SHP77 treated with DMSO at 0.1 percent for 48 hours (cell line): ENCODE measurements at places on chromosomes 6 and 20.

DNA sequence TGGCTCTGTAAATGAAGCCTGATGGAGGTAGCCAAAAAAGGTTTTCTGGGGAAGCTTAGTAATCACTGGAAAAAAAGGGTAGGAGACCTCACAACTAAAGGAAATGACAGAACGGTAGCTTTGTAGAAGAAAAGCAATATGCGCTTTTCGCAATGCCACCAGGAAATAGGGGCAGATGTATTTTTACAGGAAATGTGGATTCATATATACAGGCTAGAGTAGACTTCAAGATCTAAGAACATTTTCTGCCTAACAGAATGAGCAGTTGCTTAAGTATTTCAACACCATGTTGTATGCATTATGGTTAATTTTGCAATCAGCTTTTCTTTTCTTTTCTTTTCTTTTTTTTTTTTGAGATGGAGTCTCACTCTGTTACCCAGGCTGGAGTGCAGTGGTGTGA, 219.6 kb downstream of the CD83 start:
- no peak for DNase-seq

DNA sequence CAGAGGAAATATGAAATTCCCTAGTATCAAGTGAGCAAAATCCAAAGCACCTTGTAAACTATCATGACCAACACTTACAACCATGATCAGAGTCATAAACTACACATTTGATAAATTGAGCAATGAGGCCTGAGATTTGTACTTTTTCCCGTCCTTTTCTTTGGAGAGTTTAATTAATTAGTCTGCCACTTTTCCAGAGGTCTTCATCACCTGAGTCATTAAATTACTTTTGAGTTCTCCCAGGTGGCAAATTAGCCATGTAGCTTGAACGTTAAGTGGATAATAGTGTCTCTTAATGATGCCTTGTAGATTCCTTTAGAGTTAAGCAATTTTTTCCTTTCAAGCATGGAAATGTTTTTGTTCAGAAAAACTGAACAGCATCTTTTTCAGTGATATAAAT, 75.6 kb downstream of the RNF217 start:
- no peak for DNase-seq

GRCh38 chr20:5735845-5736510, 14.2 kb upstream of the SHLD1 start:
- peak; percentile 58 for DNase-seq

- no peak for DNase-seq
Measured at GRCh38 chr20:55650657-55651360, 354.5 kb downstream of the CBLN4 start.

- no peak for DNase-seq
Measured at GRCh38 chr20:35269055-35269781, 8.7 kb downstream of the MMP24OS start.

- DNase-seq, result no peak
Measured at GRCh38 chr6:156875062-156875461, 97.9 kb downstream of the ARID1B start.

DNA sequence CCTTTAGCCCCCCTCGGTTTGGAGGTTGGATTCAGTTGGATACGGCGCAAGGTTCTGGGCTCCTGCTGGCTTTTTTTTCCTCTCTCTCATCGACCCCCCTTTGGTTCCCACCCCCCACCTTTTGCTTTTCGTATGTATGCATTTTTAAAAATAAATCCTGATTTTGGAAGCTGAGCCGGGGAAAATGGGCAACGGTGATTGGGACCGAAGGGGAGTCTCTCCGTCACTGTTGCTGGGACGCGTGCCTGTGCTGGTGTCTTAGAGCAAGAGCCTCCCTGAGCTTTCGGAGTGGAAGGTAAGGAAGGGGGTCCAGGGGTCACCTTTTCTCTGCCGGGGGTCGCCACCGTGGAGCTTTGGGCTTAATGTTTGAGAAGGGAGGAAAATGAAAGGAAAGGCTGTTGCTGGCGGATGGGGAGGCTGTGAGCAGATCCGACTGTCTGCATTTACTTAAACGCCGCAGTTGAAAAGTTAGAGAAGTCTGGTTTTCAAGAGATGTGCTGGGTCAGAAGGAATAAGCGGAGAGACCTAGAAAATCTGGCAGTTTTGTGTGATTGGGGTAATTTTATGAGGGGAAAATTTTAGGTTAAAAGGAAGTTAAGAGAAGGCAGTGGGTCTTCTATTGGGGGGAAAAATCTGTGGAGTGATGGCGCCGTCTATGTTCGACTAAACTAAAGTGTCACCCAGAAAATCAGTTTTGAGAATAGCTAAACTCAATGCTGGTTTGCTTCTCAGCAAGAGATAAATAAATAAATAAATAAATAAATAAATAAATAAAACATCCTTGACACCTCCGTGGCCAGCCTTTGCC, 828 bp downstream of the ADGRB3 start:
- no peak for DNase-seq

- no peak for DNase-seq
Measured at GRCh38 chr6:105292689-105293339, 110.1 kb downstream of the PREP start.

GRCh38 chr6:63671098-63671754, 35.6 kb downstream of the PHF3 start:
- DNase-seq, result no peak

- no peak for DNase-seq
Measured at GRCh38 chr6:22334778-22335177, 37.9 kb upstream of the PRL start.

- DNase-seq, result no peak
Measured at GRCh38 chr6:19805129-19805481, 32.1 kb upstream of the ID4 start.

- DNase-seq, result no peak
Measured at GRCh38 chr20:24979036-24979960, 13.3 kb downstream of the APMAP start.

- DNase-seq, result no peak
Measured at GRCh38 chr20:49418809-49419208, 63.7 kb downstream of the KCNB1 start.

DNA sequence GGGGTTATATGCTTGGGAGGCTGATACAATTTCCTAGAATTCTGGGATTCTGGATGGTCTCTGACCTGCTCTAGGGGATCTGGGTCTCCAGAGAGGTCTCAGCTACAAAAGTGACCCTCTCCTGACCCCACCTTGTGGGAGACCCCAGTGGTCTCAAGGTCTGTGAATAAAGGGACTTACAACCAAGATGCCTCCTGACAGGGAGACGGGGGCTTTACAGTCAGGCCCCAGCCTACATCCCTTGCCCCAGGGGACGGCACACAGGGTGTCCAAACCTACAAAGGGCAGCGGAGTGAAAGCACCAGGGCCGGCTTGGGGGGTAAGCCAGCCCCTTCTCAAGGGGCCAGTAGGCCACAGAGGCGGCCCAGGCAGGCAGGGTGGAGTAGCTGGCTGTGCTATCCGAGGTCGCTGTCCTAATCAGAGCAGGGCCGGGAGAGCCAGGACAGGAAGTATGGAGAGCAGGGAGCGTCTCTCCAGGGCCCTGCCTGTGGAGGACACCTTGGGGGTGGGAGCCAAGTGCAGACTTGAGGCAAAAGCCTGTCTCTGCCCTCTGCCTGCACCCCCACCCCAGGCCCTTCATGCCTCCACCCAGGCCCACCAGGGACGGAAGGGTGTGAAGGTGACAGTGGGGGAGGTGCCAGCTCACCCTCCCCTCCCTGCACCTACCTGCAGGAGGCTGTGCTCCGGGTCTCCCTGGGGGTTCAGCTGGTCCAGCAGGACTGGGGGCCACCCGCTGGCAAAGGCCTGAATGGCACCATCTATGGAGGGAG, 3.5 kb downstream of the GFRA4 start:
- no peak for DNase-seq

- no peak for DNase-seq
Measured at GRCh38 chr20:39458452-39458851, 496.3 kb downstream of the DHX35 start.

DNA sequence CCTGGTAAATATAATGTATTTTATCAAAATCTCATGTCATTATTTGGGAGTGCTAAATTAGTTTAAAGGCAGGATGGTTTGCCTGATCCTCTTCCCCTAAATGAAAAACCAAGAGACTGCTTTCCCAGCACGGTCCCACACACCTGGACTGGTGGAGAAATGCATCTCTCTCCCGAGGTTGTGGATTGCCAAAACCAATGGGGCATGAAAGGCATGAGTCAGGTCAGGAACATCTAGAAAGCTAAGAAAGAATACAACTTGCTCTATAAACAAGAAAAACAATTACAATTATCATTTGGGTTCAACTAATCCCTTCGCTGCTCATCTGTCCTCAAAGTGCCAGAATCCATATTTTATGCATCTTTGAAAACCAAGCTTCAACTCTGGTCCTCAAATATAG, 308.3 kb upstream of the IRAK1BP1 start:
- no peak for DNase-seq

GRCh38 chr6:140475086-140475485, 1100.6 kb upstream of the CITED2 start:
- no peak for DNase-seq

DNA sequence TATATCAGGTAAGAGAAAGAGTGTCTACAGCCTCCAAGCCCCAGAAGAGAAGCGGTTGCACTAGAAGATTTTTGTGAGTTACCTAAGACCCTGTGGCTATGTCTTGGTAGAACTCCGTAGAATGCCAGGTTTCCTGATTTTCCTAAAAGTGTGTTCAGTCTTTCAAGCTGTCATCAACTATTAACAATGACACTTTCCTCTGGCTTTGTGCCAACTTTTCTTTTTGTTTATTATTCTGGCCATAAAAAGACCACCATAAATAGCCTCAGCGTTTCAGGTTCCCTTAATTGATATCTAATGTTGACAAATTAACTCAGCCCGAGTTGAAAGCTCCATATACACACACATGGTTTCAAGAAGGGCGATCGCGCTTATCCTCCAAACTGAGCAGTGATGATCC, 1.2 kb downstream of the PAK5 start:
- no peak for DNase-seq

DNA sequence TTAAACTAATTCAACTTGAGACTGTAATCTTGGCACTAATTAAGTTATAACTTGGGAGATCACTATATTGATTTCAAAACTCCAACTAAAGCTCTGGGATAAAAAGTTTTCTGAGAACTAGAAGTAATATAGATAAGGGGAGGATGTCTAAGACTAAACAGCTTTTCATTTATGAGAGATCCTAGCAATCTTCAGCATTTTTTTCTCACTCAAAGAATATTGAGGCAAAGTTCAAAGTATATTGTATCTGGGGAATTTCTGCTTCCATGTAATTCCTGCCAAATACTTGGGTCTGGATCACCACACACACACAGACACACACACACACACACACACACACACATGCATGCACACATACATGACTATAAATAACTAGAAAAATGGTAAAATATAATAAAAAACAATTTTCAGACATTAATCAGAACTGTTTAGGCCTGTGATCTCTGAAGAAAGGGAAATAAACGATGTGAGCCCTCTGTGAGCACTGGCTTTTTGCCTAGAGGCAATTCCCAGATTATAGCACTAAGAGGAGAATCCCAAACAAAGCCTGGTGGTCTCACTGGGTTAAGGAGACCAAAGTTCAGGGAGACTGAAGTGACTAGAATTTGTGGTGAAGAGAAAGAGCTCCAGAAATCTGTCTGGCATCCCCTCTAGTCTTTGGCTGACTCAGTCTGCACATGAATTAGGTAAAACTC, 92.8 kb downstream of the ADAT2 start:
- DNase-seq, result no peak

- DNase-seq, result peak; percentile 17
Measured at GRCh38 chr20:37276494-37277252, 12.8 kb upstream of the MANBAL start.

DNA sequence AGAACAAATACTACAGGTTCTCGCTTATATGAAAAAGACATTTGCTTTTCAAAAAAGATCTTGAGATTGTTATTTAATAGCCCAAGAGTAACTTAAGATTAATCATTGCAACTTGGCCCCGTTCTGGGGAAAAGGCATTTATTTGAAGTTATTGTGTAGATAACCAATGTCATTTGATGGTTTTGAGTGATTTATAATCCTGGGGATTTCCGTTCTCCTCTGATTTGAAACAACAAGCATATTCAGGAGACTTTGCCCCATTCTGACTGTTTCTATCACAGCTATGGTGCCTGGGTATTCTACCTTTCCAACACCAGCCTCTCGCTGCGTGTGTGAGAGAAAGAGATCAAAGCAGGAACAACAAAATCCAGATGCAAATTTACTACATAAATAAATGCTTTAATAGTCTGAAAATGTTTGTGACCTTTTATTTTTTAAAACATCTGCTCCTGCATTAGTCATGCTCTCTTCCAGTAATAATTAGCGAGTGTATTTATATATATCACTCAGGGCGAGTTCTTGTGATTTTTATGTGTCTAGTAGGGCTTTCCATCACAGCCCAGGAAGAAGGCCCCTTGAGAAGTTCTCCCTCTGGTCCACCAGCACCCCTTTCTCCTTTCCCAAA, 197.9 kb upstream of the FOXQ1 start:
- no peak for DNase-seq

DNA sequence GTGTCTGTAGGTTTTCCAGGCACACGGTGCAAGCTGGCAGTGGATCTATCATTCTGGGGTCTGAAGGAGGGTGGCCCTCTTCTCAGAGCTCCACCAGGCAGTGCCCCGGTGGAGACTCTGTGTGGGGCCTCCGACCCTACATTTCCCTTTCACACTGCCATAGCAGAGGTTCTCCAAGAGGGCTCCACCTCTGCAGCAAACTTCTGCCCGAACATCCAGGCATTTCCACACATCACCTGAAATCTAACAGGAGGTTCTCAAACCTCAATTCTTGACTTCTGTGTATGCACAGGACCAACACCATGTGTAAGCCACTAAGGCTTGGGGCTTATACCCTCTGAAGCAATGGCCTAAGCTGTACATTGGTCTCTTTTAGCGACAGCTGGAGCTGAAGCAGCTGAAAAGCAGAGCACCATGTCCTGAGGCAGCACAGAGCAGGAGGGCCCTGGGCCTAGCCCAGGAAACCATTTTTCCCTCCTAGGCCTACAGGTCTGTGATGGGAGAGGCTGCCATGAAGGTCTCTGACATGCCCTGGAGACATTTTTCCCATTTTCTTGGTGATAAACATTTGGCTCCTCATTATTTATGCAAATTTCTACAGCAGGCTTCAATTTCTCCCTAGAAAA, 253.3 kb downstream of the ERMARD start:
- no peak for DNase-seq
